ENCODE measurements at places on chromosomes 2 and 18.

DNA sequence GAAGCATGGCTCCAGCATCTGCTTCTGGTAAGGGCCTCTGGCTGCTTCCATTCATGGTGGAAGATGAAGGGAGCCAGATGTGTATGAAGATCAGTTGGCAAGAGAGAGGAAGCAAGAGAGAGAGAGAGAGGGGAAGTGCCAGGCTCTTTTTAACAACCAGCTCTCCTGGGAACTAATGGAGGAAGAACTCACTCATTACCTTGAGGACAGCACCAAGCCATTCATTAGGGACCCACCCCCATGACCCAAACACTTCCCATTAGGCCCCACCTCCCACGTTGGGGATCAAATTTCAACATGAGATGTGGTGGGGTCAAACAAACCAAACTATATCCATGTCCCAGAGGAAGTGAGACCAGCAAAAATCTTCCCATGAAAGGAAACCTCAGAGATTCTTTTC lies 124.8 kb upstream of the SIX2 start:
- no peak for DNase-seq

GRCh38 chr2:229431327-229431954 lies 160.4 kb upstream of the PID1 start:
- DNase-seq = peak; percentile 41

GRCh38 chr2:241308267-241308666 lies 7.2 kb downstream of the HDLBP start:
- DNase-seq = no peak

DNA sequence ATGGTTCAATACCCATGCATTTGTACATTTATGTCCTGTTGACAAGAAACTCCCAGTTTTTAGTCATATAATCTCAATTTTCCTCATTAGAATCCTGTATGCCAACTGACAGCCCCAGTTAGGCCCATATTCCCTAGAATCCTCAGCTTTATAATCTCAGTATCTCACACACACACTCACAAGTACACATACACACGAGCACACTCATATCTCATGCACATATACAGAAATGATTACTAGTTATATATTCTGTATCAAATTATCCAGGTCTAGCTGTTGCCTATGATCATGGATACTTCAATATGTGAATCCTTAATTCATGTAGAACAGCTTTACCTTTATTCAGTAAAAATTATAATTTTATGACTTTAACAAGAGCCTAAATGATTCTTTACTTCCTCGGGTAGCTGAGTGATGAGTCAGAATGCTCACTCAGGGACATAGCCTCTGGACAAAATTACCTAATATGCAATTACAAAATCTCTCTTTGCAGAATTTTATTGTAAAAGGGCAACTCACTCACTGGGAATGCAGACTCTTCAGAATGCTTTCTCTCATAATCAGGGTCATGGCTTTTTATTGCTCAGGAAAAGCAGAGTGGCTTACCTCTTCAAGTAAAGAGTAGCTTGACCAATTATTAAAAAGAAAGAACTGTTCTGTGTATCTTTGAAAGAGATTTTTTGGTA lies 193.6 kb upstream of the PIK3C3 start:
- peak; percentile 93 for DNase-seq

DNA sequence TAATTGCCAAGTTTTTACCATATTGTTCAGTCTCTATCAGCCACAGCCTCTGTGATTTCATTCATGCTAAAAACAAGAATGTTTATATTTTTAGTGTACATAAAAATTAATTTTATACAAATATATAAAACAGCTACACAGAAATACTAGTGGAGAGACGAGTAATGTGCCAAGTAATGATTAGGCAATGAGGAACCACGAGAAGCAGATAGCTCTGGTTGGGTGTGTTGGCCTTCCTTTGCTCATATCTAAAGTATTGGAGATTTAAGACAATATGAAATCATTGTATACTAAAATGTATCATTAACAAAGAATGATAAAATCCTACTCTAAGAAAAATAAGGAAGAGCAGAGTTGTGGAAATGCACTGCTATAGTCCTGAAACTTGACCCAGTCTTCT lies 326.7 kb downstream of the AGAP1 start:
- DNase-seq = no peak

- DNase-seq = peak; percentile 48
Measured at GRCh38 chr2:201254081-201254730, 6.1 kb upstream of the CASP8 start.

DNA sequence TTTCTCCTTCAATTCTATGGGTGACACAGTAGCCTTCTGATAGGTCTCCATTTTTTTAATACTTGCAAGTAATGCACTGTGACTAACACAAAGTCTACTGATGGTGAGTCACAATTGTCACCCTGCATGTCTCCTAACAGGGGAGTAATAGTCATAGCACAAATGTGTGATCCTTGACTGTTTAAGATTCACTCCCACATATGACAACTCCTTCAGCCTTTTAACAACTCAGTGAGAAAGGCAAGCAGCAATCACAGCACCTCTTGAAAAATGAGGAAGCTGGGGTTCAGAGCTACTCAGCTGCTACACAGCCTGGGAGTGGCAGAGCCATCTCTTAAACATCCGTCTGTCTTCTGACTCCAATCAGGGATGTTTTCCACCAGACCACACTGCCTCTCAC lies 63.8 kb downstream of the EHD3 start:
- peak; percentile 75 for DNase-seq

GRCh38 chr18:811892-812375 lies at the start of gene YES1:
Gene YES1 (minus strand): TSS chr18:812242. CDS start chr18:756827, 55,415 bp downstream.
- DNase-seq = peak; percentile 91

GRCh38 chr18:48973731-48974130 lies 23.0 kb upstream of the SMAD7 start:
- no peak for DNase-seq

GRCh38 chr2:188473306-188473705 lies 181.6 kb downstream of the GULP1 start:
- no peak for DNase-seq

GRCh38 chr2:68251187-68251854 lies 1.0 kb downstream of the PPP3R1 start:
- DNase-seq = peak; percentile 71

DNA sequence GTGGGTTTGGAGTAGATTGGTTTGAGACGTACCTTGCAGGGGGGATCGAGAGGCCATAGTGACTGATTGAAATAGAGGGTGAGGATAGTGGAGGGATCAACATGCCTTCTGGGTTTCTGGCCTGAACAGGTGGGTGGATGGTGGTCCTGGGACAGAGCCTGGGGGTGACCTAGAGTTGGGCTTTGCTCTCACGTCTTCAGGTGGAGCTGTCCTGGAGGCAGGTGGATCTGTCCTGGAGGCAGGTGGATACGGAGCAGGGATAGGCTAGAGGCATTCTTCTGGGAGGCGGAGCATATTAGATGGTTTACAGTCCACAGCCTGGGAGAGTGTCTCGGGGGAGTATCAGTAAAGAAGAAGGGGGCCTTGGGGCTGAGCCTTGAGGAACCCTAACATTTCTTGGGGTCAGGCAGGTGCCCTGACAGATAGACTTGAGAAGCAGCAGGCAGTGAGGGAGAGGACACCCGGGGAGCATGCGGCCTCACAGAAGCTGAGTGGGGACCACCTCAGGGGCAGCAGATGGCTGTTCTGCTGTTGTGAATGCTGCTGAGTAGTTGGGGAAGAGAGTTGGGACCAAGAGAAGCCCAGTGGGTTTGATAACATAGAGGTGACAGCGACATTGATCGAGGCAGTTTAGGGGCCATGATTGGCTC lies 1.6 kb downstream of the CAPN10 start:
- DNase-seq = no peak

GRCh38 chr2:54704688-54705605 lies 18.5 kb upstream of the EML6 start:
- peak; percentile 55 for DNase-seq

DNA sequence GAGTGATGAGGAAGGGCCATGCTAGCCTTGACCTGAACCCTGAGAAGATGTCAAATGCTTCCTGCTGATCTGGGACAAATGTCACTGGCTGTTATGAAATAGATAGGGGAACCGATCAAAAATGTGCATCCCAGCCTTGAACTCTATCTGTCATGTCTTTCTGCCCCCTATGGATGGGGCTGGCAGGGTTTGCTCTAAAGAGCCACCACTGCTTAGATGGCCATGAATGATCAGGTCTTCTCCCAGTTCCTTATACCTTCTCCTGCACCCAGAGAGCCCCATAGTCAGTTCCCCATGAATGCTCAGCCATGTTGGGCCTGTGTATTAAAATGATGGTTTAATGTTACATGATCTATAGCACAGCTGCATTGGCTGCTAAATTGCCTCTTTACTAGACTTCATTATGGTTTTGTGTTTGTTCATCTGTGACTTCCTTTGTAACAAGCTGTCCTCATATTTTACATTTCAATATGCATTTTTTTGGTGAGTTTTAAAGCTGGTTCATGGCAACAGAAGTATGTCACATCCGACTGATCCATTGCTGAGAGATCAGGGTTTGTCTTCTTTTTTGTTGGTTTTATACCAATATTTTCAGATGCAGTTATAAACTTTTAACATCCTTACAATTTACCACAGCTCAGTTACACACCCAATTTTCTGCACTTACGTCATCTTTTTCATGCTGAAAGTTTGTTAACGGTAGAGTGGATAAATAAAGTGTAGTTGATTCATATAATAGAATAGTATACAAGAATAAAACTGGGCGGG lies 56.3 kb upstream of the SMAD2 start:
- DNase-seq = no peak

- DNase-seq = no peak
Measured at GRCh38 chr2:27653397-27653796, 10.0 kb downstream of the SUPT7L start.
